ENCODE measurements at places on chromosomes 11 and 22.

- no peak for DNase-seq
Measured at GRCh38 chr11:115159207-115159606, 345.0 kb downstream of the CADM1 start.

DNA sequence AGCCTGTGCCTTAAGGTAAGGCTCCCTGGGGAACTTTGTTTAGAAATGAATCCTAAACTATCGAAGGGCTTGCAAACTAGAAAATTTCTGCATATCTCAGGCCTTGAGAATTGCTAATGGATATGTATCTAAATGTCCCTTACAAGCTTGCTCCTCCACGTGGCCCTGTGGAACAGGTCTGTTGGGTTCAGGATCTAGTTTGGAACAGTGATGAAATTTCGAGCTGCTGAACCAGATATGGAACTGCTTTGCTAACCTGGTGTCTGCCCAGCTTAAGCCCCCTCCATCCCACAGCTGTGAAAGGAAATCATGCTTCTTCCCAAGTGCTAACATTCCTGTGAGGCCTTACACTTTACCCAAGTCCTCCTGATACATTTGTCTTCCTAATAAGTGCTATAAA lies 11.6 kb downstream of the SREBF2 start:
- no peak for DNase-seq

- peak; percentile 37 for DNase-seq
Measured at GRCh38 chr11:114197799-114198500, 98.2 kb upstream of the NNMT start.

GRCh38 chr11:12359761-12360160 lies 17.6 kb upstream of the PARVA start:
- DNase-seq, result no peak

DNA sequence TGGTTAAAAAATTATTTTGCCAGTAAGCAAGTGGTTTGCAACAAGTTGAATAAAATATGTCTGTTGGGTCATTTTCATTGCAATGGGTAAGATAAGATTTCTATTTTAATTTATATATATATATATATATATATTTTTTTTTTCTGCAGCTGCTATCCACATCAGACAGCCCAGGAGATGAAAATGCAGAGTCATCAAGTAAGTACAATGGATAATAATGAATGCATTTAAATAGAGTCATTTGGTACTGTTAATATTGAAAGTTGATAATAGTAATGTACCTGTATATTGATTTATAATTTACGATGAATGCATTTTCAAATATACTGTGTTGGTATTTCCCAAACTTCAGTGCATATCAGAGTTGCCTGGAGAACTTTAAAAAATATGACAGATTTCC lies 11.5 kb downstream of the BIRC3 start:
- DNase-seq, result no peak

GRCh38 chr11:107756553-107756952 lies 44.7 kb upstream of the SLN start:
- no peak for DNase-seq

DNA sequence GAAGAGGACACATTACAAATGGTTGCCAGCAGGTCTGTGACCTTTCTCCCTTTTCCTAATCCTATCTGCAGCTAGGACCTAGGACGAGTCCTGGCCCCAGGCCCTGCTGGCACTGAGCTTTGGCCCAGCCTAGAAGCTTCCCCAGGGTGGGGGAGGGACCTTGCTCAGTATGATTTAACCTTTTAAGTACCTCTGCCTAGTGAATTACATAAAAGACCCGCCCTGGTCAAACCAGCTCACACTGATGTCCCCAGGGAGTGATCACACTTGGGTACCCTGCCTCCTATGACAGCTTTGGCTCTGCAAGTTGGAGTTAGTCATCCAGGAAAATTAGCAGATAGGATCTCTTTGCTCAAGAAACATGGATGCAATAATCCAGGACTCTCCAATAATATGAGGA lies 21.9 kb downstream of the ASCC2 start:
- no peak for DNase-seq

- no peak for DNase-seq
Measured at GRCh38 chr11:64305691-64306562, 603 bp downstream of the ESRRA start.

- no peak for DNase-seq
Measured at GRCh38 chr11:111937844-111938243, 701 bp downstream of the DIXDC1 start.
